B cell (primary cell): ENCODE measurements at places on chromosomes 1 and 21. TPM values are rescaled to one million over a fixed set of nuclear protein-coding genes. Genes with fewer than 3 reads are reported as not detected.
A peak's percentile ranks its signal among the peaks of the same experiment; 100 is the strongest.

The MYOG gene
- not detected in 2 replicates for polyA plus RNA-seq

- no peak for DNase-seq
These were observed 22.4 kb upstream of the HMGB4 start for GRCh38 chr1:33841494-33841893.

DNA sequence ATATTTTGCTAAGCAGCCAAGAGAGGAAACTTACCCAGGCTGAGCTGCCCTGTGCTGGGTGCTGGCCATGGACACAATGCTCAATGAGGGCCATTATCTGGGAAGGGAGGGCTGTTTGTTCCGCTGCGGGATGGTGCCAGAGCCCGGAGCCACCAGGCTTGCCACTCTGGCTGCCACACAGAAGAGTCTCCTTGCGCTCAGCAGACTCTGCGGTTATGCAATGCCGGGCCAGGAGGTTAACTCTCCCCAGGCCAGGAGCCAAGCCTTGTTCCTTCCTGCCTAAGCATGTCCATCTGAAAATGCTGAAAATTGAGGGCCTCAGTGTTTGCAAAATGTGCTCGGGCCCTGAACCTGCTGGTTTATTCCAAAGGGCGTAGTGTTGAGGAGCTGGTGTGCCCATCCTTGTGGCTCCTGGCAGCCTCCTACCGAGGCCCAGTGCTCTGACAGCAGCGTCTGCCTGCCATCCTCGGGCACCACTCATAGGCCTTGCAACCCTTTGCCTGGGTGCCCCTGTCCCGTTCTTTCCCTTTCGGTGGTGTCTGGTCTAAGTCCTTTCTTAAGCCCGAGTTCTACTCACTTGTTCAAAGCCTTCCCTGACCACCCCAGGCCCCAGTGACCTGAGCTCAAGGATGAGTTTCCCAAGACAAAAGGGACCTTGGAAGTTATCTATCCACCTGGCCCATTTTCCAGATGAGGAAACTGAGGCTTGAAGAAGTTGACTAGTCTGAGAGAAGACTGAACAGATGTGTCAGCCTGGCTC, 133.8 kb upstream of the EDN2 start:
- DNase-seq: no peak

The MYOM3 gene
- polyA plus RNA-seq: not detected in 2 replicates

The APOBEC4 gene
- polyA plus RNA-seq: not detected in 2 replicates

- DNase-seq: no peak
These were observed 17.3 kb downstream of the LRRC52 start for GRCh38 chr1:165560883-165561656.

GRCh38 chr1:67831850-67832513, 1.3 kb downstream of the GNG12 start:
- DNase-seq: peak; percentile 27

The CELA2B gene
- not detected in 2 replicates for polyA plus RNA-seq

The CALML6 gene
- 0.64 and 1.2 TPM in 2 replicates for polyA plus RNA-seq

- no peak for DNase-seq
These were observed 716.9 kb downstream of the ADGRL2 start for GRCh38 chr1:82517586-82517985.

- peak; percentile 19 for DNase-seq
These were observed at the start of gene DYNLT5 for GRCh38 chr1:66752000-66752592. Gene DYNLT5 (plus strand): TSS chr1:66752459. CDS start chr1:66754659, 2,200 bp downstream.

GRCh38 chr1:185957441-185958363, 223.5 kb downstream of the HMCN1 start:
- no peak for DNase-seq

The AKR7A3 gene
- 0.97 and 1.1 TPM in 2 replicates for polyA plus RNA-seq

DNA sequence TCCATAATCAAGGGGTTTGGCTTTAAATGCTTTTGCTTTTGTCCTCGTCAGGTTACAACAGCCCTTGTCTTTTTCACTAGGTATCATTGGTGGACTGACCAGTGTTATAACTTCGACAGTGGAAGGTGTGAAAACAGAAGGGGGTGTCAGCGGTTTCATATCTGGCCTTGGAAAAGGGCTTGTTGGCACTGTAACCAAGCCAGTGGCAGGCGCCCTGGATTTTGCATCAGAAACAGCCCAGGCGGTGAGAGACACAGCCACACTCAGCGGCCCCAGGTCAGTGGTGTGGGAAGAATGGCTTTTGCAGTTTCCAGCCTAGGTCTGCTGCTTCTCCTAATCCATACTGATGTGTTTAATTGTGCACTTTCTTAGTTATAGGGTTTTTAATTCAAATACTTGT, 157.9 kb downstream of the DHRS3 start:
- DNase-seq: no peak

DNA sequence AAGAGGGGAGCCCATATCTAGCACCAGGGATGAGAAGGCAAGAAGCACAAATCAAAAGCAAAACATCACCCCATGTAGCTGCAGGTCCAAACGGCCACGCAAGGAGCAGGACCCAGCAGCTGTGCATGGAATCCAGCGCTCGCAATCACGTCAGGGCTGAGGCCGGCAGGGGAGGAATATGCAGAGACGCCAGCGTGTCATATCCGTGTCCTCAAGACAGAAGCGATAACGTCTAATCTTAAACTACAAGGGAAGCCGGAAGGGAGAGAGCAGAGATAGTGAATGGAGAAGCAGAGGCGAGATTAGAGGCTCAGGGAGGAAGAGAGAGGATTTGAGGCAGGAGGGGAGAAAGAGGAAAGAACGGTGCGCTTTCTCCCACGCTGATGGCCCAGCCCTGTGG, 39.1 kb downstream of the FBXO2 start:
- DNase-seq: no peak

GRCh38 chr1:82836213-82836972, 1035.7 kb downstream of the ADGRL2 start:
- DNase-seq: no peak

GRCh38 chr1:10504249-10504648, 29.5 kb downstream of the PEX14 start:
- no peak for DNase-seq

The CA6 gene
- polyA plus RNA-seq: 0.36 TPM in 1 of 2 replicates, not detected in the other

The PDC gene
- polyA plus RNA-seq: not detected in 2 replicates

- DNase-seq: no peak
These were observed 5.6 kb downstream of the PPP1R15B start for GRCh38 chr1:204405988-204406387.

- DNase-seq: no peak
These were observed 43.0 kb upstream of the C1orf174 start for GRCh38 chr1:3943123-3943431.

- DNase-seq: no peak
These were observed 119.5 kb upstream of the TMPRSS2 start for GRCh38 chr21:41627428-41627827.

DNA sequence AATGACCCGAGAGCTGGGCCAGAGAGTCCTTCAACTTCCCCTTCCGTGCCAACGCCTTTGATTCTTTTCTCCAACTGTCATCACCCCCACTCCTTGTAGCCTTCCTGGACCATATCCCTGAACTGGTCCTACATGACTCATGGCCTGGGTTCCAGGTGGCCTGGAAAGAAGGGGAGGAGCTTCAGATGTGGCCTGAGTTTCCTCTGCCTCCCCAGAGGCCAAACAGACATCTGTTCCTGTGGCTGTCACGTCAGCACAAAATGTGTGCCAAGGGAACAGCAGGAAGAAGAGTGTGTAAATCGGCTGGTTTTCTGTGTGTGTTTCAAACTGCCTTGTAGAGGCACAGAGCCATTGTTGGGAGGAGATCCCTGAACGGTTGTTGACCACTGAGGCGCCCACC, 24.9 kb upstream of the KIRREL1 start:
- DNase-seq: no peak

The NPL gene
- polyA plus RNA-seq: 2.7 and 3.4 TPM in 2 replicates
